Metanephros (tissue), 2 donors: ENCODE measurements at places on chromosomes 4 and X. TPM values are rescaled to one million over a fixed set of nuclear protein-coding genes. Genes with fewer than 3 reads are reported as not detected.

SPINK2 gene
- total RNA-seq, result 0.35 TPM

CBLL2 gene
- not detected for total RNA-seq

CXCL10 gene
- 3.3 TPM for total RNA-seq

F11 gene
- 2.5 TPM for total RNA-seq

BMP3 gene
- total RNA-seq, result 12.4 TPM
